ENCODE measurements at places on chromosomes 4 and X.

GRCh38 chr4:108130955-108131354, 37.8 kb downstream of the LEF1 start:
- no peak for DNase-seq

GRCh38 chrX:21816136-21816535, 23.3 kb upstream of the MBTPS2 start:
- DNase-seq: no peak

DNA sequence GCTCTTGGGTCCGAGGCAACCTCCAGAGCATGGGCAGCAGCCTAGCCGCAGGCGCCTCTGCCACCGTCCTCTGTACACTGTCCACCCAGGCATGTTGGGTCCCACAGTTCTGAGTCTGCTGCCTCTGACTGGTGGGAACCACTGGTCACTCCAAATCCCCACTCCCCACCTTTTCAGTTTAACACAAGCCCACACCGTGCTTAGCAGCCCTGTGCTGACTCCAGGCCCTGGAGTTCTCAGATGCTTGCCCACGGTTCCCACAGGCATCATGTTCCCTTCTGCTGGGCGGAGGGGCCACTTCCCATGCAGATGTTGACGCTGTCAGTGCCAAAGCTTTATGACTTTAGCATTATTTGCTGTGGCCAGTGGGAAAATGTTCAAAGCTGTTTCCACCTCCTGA, 104.5 kb downstream of the SCD5 start:
- DNase-seq: no peak

- no peak for DNase-seq
Observed at GRCh38 chr4:55636656-55636999, 530 bp upstream of the NMU start.

GRCh38 chrX:108216919-108217571, 125.5 kb downstream of the ATG4A start:
- DNase-seq: no peak

DNA sequence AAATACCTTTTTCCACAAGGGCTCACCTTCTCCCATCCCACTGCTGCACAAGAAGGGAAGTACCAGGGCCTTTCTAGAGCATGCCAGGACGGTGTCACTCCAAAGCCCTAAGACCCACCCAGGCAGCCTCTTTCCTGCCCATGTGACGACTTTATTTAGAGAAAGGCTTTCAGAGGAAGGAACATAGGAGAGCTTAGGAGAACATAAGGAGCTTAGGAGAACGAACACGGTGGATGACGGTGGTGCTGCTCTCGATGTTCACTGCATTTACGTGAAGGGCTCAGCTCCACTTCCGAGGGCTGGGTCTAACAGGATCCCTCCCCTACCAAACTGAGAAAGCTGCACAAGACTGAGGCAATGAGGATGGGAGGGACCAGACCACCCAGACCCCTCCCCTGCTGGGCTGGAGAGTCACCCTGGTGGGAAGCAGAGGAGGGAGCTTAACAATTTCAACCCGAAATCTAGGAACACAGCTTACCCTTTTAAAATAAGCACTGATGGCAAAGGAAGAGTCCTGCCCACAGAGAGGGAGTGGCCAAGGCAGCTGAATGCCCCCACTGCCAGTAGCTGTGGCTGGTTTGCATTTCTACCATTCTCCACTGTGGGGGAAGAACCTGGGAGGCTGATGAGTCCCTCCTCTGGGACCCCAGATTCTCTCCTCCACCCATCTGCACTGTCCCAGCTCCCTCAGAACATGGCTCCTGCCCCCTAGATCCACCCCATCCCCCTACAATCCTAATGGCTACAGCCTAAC, 29.8 kb downstream of the ZFYVE28 start:
- no peak for DNase-seq

DNA sequence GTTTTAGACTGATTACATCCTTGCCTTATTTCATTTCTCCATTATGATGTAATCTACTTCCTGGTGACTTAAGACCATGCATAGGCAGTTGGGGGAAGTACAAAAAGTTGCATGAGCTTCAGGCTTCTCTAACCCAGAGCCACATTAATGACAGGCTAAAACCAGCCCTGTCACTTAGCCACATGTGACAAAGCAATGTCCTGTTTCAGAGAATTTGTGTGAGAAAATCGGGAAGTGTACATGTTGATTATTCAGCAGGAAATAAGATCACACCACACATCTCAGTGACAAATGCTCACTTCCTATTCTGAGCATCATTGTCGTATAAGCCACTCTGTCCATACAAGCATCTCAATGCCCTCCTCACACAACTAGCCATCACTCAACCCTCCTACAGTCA, 98.5 kb upstream of the MAGEB16 start:
- no peak for DNase-seq

DNA sequence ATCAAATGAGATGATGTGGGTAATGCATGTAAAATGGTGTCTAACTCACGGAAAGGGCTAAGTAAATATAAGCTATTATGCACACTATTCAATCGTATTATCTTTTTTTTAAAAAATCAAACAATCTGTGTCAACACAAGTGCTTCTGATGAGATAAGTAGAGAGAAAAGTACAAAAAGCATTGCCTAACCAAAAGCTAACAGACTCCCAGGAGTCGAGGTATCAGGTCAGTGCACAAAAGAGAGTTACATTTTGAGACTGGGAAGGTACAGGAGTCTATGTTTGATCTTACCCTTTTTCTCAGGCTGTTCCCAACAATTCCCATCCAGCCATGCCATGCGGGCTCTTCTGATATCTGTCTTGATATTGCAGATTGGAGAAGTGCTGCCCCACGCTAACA, 203.3 kb upstream of the ZIC3 start:
- DNase-seq: no peak

- DNase-seq: no peak
Observed at GRCh38 chrX:2584251-2585157, 83.7 kb upstream of the DHRSX start.

Measured in stimulated activated CD8-positive, alpha-beta memory T cell treated with anti-CD3 and anti-CD28 coated beads, Interleukin-4, amount 100 ng/mL, for 1 hour (primary cell).